H1 (cell line): ENCODE measurements at places on chromosomes 6 and 20. TPM values are rescaled to one million over a fixed set of nuclear protein-coding genes. Genes with fewer than 3 reads are reported as not detected.
A peak's percentile ranks its signal among the peaks of the same experiment; 100 is the strongest.

Gene OXT
- total RNA-seq = not detected in 2 replicates

- peaks cover 8% of the 10 kb centered on the region; the same call in 1 of the 2 replicates for H3K36me3 ChIP-seq
- no peak overlapping the region for H3K4me3 ChIP-seq
- no peaks in the 10 kb centered on the region for H3K27me3 ChIP-seq
- no peak overlapping the region for H3K27ac ChIP-seq
Observed at GRCh38 chr6:125279961-125280360, 21.8 kb downstream of the HDDC2 start.

DNA sequence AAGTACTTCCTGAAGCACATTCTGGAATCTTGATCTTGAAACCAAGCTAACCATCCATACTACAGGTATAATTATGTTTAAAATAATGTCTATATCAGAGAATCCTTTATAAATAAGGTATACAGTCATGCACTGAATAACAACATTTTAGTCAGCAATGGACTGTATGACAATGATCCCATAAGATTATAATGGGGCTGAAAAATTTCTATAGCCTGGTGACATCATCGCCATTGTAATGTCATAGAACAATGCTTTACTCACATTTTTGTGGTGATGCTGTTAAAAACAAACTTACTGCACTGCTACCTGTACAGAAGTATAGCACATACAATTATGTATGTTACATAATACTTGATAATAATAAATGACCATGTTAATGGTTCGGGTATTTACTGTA, 31.8 kb downstream of the RNF146 start:
- H3K4me3 ChIP-seq = no peak overlapping the region
- no peak overlapping the region for H3K27ac ChIP-seq
- H3K27me3 ChIP-seq = no peaks in the 10 kb centered on the region
- no peaks in the 10 kb centered on the region for H3K36me3 ChIP-seq

GRCh38 chr6:3899970-3900439, 50.8 kb downstream of the FAM50B start:
- no peak overlapping the region for H3K4me3 ChIP-seq
- no peak overlapping the region for H3K27ac ChIP-seq
- DNase-seq = no peak
- H3K27me3 ChIP-seq = no peaks in the 10 kb centered on the region

- H3K36me3 ChIP-seq = no peaks in the 10 kb centered on the region
- peaks cover 7% of the 10 kb centered on the region; the same call in 1 of the 2 replicates for H3K4me1 ChIP-seq
- H3K4me3 ChIP-seq = no peak overlapping the region
- no peak for DNase-seq
- H3K27me3 ChIP-seq = no peaks in the 10 kb centered on the region
- no peak overlapping the region for H3K27ac ChIP-seq
Observed at GRCh38 chr6:144468709-144469108, 183.6 kb downstream of the UTRN start.

DNA sequence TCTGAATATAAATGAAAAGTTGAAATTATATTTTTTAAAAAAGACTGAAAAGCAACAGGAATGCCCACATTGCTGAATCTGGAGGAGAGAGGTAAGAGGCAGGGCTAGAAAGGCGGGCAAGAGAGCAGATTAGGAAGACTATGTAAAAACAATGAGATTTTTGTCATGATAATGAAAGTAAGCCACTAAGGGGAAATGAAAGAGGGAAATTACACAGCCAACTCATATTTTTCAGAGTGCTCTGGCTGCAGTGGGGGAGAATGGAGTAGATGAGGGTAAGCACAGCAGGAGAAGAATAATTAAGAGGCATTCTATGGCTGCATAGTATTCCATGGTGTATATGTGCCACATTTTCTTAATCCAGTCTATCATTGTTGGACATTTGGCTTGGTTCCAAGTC, 281.9 kb downstream of the PKHD1 start:
- H3K27ac ChIP-seq = no peak overlapping the region
- H3K27me3 ChIP-seq = no peaks in the 10 kb centered on the region
- no peak for DNase-seq
- H3K4me3 ChIP-seq = no peak overlapping the region
- no peaks in the 10 kb centered on the region for H3K36me3 ChIP-seq

DNA sequence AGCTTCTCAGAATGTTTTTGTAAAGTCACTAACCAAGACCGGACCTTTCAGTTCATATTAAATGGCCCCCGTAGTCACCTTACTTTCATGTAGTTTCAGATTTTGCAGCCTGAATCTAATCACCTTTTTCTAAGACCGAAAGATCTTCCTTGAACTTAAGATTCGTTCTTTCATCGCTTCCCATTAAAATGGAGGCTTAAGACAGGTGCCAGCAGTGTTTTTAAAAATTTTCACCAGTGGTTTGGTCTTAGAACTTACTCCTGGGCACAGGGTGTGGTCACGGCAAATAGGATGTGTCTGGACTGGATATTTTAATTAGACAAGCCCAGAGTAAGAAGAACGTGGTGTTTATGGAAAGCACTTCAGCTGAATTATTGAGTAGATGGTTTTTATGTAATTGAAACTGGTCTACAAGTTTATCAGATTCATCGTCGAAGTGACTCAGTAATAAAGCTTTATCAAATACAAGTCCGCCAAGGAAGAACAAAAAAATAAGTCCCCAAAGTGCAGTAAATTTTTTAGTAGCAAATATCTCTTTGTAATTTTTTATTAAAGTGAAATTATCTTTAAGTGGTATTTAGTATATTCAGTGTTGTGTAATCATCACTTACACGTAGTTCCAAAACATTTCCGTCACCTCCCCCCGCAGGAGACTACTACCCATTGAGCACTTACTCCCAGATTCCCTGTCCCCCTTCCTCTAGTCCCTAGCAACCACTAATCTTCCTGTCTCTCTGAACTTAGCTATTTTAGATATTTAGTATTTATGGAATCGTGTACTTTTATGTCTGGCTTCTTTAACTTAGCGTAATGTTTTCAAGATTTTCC, 868 bp downstream of the SRSF3 start:
- peak overlapping the region; percentile 97 for H3K27ac ChIP-seq
- H3K4me1 ChIP-seq = no peaks in the 10 kb centered on the region; the same call in 1 of the 2 replicates
- peaks cover 35% of the 10 kb centered on the region for H3K36me3 ChIP-seq
- H3K27me3 ChIP-seq = no peaks in the 10 kb centered on the region
- DNase-seq = no peak

DNA sequence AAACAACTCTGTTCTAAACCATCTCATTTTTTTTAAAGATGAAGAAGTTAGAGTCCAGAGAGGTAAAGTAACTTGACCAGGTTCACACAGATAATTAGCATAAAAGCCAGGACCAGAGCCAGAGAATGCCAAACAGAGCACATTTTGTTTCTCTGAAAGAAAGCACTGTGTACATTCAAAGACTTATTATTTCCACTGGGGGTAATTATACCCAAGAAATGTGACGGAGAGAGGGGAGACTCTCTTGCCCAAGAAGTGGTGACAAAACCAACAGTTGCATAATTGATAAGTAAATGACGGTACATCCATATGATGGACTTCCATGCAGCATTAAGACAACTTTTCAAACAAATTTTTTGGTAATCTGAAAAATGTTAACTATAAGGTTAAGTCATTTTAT, 111.6 kb downstream of the RTN4IP1 start:
- H3K4me3 ChIP-seq = no peak overlapping the region
- H3K36me3 ChIP-seq = no peaks in the 10 kb centered on the region
- H3K4me1 ChIP-seq = no peaks in the 10 kb centered on the region
- H3K27me3 ChIP-seq = peaks cover 9% of the 10 kb centered on the region

DNA sequence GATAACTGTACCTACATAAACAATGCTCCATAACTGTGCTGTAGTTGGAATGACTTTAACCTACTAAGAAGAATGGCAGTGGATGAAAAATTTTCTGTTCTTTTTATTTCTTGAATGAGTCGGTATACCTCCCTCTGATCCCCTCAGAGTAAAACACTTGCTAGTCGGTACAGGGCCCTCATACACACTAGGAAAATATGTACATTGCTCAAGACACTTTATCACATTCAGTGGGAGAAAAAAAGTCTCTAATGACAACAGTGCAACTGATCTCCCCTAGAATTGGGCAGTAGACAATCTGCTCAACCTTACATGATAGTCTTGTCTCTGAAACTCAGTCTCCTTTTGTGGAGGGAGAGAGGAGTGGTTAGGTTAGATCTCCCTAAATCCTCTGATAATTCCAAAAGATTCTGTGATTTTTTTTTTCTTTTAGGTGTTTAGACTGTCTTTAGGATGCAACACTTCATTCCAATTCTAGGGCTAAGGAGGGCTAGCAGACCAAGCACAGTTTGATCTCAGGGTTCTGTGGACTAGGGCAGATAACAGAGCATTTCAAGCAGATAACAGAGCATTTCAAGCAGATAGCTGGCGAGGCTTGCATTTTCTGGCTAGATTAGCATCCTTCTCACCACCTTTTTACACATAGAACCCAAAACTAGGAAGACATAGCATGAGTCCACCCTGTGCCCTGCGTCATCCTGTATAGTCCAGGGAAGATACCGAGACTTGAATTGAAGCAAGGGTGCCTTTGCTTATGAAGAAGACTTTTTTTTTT, 100.3 kb upstream of the TNFAIP3 start:
- no peak overlapping the region for H3K4me3 ChIP-seq
- H3K4me1 ChIP-seq = no peaks in the 10 kb centered on the region
- no peak for DNase-seq
- H3K36me3 ChIP-seq = no peaks in the 10 kb centered on the region
- no peaks in the 10 kb centered on the region for H3K27me3 ChIP-seq

- DNase-seq = no peak
- H3K36me3 ChIP-seq = no peaks in the 10 kb centered on the region
- no peaks in the 10 kb centered on the region for H3K27me3 ChIP-seq
- H3K27ac ChIP-seq = no peak overlapping the region
- no peaks in the 10 kb centered on the region for H3K4me1 ChIP-seq
- no peak overlapping the region for H3K4me3 ChIP-seq
Observed at GRCh38 chr6:119132261-119132981, 54.0 kb upstream of the FAM184A start.

DNA sequence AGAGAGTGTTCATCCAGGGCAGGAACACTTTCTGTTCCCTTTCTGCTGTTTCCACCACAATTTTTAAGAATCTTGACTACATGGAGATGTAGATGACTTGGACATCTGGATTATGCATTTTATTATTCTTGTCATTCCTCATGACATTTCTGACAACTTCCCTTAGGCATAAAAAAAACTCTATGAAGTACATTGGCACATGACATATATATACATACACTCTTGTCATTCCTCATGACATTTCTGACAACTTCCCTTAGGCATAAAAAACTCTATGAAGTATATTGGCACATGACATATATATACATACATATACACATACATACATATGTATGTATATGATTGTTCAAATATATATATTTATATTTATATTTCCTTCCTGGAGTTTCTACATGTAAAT, 531.5 kb downstream of the COL12A1 start:
- no peaks in the 10 kb centered on the region for H3K4me1 ChIP-seq
- no peaks in the 10 kb centered on the region for H3K36me3 ChIP-seq
- no peak overlapping the region for H3K4me3 ChIP-seq
- H3K27me3 ChIP-seq = no peaks in the 10 kb centered on the region
- no peak for DNase-seq
